ENCODE measurements at places on chromosomes 16 and 17. TPM values are rescaled to one million over a fixed set of nuclear protein-coding genes. Genes with fewer than 3 reads are reported as not detected.

The CYB5D1 gene
- 11.6 TPM for total RNA-seq

The FAM20A gene
- not detected for total RNA-seq

The ADAD2 gene
- not detected for total RNA-seq

The OR4D2 gene
- not detected for total RNA-seq

The AANAT gene
- not detected for total RNA-seq

The CA4 gene
- not detected for total RNA-seq

The TRIM72 gene
- not detected for total RNA-seq

The TMEM114 gene
- not detected for total RNA-seq

The NLRC3 gene
- total RNA-seq = not detected

The MYOCD gene
- not detected for total RNA-seq
